NCI-H187 treated with DMSO at 0.1 percent for 48 hours (cell line): ENCODE measurements at places on chromosomes 2 and 18.

GRCh38 chr18:54852780-54853675, 24.8 kb downstream of the RAB27B start:
- no peak for DNase-seq

- no peak for DNase-seq
Measured at GRCh38 chr2:148517822-148518221, 126.7 kb upstream of the EPC2 start.

GRCh38 chr18:49026501-49027373, 76.0 kb upstream of the SMAD7 start:
- no peak for DNase-seq

- DNase-seq, result no peak
Measured at GRCh38 chr2:204049635-204050034, 113.1 kb downstream of the ICOS start.

- DNase-seq, result no peak
Measured at GRCh38 chr2:168961450-168962229, 60.5 kb downstream of the G6PC2 start.

DNA sequence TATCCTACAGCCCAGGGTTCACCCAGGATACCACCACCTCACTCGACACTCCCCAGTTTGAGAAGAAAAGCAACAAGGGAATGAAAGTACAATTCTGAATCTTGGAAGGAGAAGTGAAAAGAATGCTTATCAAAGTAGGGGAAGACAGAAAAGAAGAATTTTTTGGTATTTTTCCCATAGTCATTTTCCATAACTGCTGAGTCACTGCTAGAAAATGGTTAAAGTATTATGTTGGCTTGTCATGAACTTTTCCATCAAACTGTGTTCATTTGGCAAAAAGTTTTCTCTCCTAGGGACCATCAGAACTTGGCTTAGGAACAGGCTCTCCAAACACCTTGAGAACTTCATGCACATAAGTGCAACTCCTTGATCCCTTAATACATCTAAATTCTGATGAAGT, 192.0 kb downstream of the BCL11A start:
- no peak for DNase-seq

DNA sequence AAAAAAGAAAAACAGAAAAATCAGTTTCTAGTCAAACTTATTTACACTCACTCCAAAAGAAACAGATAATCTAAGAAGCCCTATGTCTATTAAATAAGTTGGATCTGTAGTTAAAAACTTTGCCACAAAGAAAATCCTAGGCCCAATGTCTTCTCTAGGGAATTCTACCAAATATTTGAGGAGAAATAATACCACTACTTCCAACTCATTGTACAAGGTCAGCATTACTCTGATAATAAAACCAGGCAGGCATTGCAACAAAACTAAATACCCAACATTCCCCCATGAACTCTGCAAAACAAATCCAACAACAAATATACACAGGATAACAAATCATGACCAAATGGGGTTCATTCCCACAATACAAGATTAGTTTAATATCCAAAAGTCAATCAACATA, 73.8 kb upstream of the ST8SIA5 start:
- no peak for DNase-seq

DNA sequence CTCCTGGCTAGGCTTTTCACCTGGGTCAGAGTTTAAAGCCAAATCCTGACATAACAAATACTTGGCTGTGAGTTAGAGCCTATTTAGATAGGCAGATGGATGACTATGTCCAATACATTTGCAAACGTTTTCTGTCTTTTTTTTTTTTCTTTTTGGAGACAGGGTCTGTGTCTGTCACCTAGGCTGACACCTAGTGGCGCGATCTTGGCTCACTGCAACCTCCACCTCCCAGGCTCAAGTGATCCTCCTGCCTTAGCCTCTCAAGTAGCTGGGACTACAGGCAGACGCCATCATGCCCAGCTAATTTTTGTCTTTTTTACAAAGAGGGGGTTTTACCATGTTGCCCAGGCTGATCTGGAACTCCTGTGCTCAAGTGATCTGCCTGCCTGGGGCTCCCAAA, 124.8 kb downstream of the DYM start:
- DNase-seq, result no peak

DNA sequence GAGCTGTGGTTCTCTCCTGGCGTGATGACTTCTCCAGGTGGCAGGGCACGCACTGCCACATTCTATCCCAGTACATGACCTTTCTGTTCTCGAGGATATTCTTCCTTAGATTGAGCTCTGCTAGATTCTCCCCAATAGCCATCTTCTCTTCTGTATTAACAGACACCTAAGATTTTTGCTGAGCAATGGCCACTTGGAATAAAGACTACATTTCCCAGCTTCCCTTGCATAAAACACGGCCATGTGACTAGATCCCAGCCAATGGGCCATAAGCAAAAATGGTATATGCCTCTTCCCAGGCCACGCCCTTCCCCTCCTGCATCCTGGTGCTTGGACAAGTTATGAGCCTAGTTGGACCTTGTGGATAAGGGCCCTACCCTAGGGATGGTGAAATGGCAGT, 82.1 kb downstream of the EIF2AK3 start:
- DNase-seq, result no peak

GRCh38 chr2:16055848-16056580, 115.7 kb downstream of the MYCN start:
- no peak for DNase-seq
